ENCODE measurements at places on chromosomes 3 and 15. TPM values are rescaled to one million over a fixed set of nuclear protein-coding genes. Genes with fewer than 3 reads are reported as not detected.

Gene SST
- 12.1 TPM for polyA plus RNA-seq

Gene CISH
- polyA plus RNA-seq, result not detected

Gene BTLA
- polyA plus RNA-seq, result not detected

Gene CAMKV
- polyA plus RNA-seq, result 316 TPM

Gene ALDH1A2
- 0.72 TPM for polyA plus RNA-seq

Gene SERPINI2
- 1.7 TPM for polyA plus RNA-seq

Gene GP9
- polyA plus RNA-seq, result not detected

Gene MORC1
- polyA plus RNA-seq, result not detected

Gene KLHL25
- polyA plus RNA-seq, result 45.7 TPM

Gene OR5K2
- not detected for polyA plus RNA-seq

Gene NOX5
- not detected for polyA plus RNA-seq

Gene GHSR
- not detected for polyA plus RNA-seq

Gene UCN2
- 0.68 TPM for polyA plus RNA-seq

Gene FANCD2OS
- polyA plus RNA-seq, result not detected

Gene TMEM212
- not detected for polyA plus RNA-seq

Gene SPATA12
- not detected for polyA plus RNA-seq

Gene PATL2
- not detected for polyA plus RNA-seq

Gene KBTBD13
- not detected for polyA plus RNA-seq

Gene TMEM266
- 17.6 TPM for polyA plus RNA-seq

Gene NR1I2
- polyA plus RNA-seq, result 0.53 TPM

Gene UNC13C
- polyA plus RNA-seq, result 4.0 TPM

Gene POLQ
- polyA plus RNA-seq, result 0.10 TPM

Gene NDUFB5
- polyA plus RNA-seq, result 272 TPM

Gene GRAMD2A
- polyA plus RNA-seq, result 3.2 TPM

Gene CHDH
- 0.17 TPM for polyA plus RNA-seq

Gene USP13
- 3.8 TPM for polyA plus RNA-seq

Gene HIGD2B
- not detected for polyA plus RNA-seq

Gene SKOR1
- polyA plus RNA-seq, result 0.81 TPM

Gene PLA1A
- not detected for polyA plus RNA-seq

Gene SLC6A6
- polyA plus RNA-seq, result 15.9 TPM

Gene TMC3
- not detected for polyA plus RNA-seq

Gene IL12A
- polyA plus RNA-seq, result not detected

Gene FAM174B
- 20.1 TPM for polyA plus RNA-seq

Gene UBAP1L
- polyA plus RNA-seq, result 10.3 TPM

Gene EFCAB12
- polyA plus RNA-seq, result 0.32 TPM

Gene C3orf22
- polyA plus RNA-seq, result not detected

Gene SPSB4
- 6.1 TPM for polyA plus RNA-seq

Gene SLCO3A1
- polyA plus RNA-seq, result 14.2 TPM

Gene TFRC
- polyA plus RNA-seq, result 71.3 TPM

Gene KCNAB1
- polyA plus RNA-seq, result 17.0 TPM

Gene GP5
- polyA plus RNA-seq, result 0.16 TPM

Gene OTOL1
- not detected for polyA plus RNA-seq

Gene SLCO2A1
- polyA plus RNA-seq, result not detected

Gene CFAP91
- polyA plus RNA-seq, result 12.5 TPM
